Stimulated activated naive CD8-positive, alpha-beta T cell treated with anti-CD3 and anti-CD28 coated beads, Interleukin-15, Interleukin-2, amounts not matched to agents 100 U/mL and 50 U/mL, for 24 hours (primary cell): ENCODE measurements at places on chromosomes 1 and 21.

DNA sequence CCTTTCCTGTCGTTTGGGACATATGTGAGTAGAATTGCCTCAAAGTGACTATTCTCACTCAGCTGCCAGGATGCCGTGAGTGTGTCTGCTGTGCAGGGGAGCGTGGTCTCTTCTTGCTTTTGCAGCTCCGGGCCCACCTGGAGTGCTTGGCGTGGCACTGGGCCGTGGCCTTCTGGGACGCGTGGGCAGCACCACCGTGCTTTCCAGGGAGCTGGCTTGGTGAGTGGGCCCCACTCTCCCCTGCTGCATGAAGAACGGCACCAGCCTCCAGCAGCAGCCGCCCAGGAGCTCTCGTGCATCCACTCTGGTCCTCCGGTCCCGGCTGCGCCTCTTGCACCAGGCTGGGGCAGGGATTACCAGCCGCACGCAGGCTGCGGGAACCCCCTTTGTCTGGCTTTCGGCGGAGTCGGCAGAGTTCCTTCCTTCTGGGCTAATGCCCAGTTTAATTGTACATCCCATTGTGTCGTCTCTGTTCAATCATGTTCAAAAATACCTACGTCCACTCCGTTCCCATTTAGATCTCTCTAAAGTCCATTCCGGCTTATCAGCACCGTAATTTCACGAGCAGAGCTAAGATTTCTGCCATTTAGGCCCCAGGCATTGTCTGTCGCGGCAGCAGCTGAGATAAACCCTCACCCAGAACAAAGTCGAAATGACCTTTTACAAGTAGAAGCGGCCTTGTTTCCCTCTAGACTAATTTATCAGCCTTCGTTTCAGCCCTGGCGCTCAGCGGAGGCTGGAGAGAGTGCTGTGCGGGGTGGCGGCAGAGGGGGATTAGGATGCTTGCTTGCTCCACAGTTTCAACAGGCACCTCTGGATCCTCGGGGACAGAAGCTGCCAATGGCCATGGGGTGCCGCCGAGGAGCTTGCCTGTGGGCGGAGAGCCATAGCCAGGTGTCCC is 129.6 kb downstream of the PRDM16 start:
- no peak for DNase-seq

DNA sequence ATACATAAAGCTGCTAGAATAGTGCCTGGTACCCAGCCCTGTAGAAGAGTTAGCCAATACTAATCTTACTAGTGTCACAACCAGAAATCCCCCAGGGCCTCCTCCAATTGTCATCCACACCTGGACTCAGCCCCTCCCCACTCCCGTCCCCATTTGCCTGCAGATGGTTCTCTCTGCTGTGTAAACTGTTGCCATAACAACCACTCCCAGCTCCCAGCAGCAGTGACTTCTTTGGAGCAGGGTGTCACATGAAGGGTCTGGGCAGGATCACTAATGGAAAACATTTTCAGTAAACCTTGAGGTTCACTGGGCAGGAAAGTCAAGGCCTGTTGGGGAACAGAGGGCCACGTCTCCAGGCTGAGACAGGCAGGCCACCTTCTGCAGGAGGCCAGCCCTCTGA is 126.0 kb upstream of the IPO9 start:
- no peak for DNase-seq

- no peak for DNase-seq
Observed at GRCh38 chr1:151325231-151325630, 2.0 kb downstream of the PI4KB start.

DNA sequence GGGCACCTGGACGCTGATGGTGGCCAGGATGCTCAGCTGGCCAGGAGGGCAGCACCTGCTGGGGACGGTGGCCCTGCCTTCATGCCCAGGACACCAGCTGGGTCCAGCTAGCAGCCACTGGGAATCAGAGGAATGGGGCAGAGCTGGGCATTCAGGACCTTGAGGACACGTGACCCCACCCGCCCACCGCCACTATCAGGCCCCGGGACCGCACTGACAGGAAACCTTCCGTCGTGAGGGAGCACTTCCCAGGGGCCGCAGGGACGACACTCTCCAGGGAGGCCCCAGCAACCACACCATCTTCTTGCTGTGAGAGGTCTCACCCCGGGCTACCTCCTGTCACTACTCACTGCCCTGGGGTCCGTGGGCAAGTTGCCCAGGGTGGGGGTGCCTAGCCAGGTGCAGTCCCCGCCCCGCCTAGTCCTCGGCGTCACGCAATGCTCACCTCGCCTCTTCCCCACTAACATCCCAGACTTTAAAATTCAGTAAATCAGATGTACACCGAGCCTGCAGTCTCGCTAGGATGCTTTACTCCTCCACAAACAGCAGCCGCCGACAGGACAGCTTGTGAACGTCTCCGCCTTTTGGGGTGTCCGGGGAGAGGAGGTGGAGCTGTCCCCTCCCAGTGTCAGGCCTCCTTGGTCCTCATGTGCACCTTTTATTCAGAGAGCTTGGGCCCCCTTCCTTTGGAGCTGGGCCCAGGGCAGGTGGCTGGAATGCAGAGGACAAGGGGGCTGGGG is 4.9 kb downstream of the VWA1 start:
- no peak for DNase-seq

DNA sequence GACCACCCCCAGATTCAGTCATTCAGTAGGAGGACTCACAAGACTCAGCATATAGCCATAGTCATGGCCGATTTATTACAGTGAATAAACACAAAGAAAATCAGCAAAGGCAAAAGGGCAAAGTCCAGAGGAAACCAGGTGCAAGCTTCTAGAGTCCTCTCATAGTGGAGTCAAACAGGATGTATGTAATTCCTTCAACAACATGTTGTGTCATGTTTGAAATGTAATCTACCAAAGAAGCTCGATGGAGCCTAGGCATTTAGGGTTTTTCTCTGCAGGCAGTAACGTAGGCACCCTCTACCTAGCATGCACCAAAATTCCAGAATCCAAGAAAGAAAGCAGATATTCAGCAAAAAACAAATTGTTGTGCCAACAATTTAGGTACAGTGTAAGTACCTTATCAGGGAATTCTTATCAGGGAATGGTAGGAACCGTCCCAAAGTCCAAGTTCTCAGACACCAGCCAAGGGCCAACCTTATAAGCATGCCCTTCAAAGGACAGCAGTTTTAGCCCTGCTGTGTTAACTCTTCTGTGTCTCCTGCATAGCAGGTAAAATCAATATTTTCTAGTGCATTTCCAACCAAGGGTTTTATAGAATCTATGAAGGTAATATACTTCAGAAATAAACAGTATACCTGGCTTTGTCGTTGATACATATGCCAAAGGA is 16.1 kb upstream of the SLAMF6 start:
- no peak for DNase-seq

GRCh38 chr1:64744492-64745180 is at the start of gene RAVER2:
Gene RAVER2 (plus strand): TSS chr1:64745075. CDS start chr1:64745173, 98 bp downstream.
- DNase-seq: peak; percentile 63

DNA sequence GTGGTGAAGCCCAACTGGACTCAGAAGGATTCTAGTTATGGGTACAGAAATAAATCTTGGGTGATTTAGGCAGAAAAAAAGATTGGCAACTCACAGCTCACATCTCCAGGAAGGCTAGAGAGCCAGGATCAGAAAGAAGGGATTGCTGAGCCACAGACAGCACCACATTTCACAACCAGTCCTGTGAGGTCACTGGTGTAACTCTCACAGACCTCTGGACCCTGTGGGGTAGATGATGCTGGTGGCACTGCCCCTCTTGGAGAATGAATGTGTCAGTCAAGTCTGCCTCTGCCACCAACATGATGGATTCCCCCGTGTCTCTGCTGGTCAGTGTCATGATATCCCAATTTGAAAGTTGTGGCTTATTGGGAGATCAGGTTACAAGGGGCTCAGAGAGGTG is 70.9 kb upstream of the HMCN1 start:
- DNase-seq: no peak

GRCh38 chr1:239178961-239179360 is 207.4 kb upstream of the CHRM3 start:
- DNase-seq: no peak

GRCh38 chr1:101371259-101371658 is 134.4 kb downstream of the S1PR1 start:
- no peak for DNase-seq
